Amygdala (tissue), 56 donors: ENCODE measurements at places on chromosomes 4 and X.

GRCh38 chr4:149017002-149017734 is 575.0 kb upstream of the NR3C2 start:
- no peak for DNase-seq

GRCh38 chrX:149493567-149494562 is 11.2 kb downstream of the IDS start:
- DNase-seq: no peak

DNA sequence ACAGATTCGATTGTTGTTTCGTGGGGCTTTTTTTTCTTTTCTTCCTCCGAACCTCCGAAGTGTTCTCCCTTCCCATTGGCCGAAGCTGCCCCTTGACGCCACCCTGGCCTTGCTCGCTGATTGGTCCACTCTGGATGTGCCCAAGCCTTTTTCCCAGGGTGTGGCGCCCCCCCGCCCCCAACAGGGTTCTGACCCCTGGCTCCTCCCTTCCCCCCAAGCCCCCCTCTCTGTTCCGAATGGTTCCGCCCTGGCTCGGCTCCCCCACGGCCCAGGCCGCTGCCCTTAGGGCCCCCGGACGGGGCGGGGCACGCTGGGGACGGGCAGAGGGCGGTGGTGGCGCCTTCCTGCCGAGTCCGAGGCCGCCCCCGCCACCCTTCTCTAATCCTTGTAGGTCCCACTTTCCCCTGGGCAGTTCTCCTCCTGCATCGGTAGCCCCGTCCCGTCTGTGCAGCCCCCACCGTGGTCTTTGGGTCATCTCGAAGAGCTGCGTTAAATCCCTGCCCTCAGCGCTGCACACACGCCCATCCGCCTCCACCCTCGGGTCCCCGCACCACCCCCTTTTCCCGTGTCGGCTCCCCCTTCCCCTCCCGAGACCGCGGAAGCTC is 25.5 kb downstream of the UTP14A start:
- peak; percentile 73 for DNase-seq

DNA sequence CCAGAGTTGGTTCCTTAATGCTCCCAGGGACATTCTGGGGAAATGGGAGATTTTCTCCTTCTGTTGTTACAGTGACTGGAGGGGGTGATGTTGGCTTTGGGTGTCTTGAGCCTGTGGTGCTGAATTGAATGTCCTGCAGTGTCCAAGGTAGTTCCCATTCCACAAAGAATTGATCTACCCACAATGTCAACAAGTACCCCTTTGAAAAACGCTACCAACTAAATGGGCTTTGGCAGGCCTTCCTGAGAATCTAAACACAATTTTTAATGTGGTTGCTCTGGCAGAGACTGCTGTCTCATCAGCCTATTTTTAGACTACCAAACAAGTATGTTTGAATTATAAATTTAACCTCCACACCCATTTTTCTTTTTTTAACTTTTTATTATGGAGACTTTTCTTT is 69.4 kb downstream of the CCKAR start:
- no peak for DNase-seq

GRCh38 chrX:85024044-85024443 is 20.4 kb downstream of the APOOL start:
- no peak for DNase-seq

GRCh38 chrX:29488919-29489318 is 726.4 kb upstream of the MAGEB2 start:
- DNase-seq: no peak

DNA sequence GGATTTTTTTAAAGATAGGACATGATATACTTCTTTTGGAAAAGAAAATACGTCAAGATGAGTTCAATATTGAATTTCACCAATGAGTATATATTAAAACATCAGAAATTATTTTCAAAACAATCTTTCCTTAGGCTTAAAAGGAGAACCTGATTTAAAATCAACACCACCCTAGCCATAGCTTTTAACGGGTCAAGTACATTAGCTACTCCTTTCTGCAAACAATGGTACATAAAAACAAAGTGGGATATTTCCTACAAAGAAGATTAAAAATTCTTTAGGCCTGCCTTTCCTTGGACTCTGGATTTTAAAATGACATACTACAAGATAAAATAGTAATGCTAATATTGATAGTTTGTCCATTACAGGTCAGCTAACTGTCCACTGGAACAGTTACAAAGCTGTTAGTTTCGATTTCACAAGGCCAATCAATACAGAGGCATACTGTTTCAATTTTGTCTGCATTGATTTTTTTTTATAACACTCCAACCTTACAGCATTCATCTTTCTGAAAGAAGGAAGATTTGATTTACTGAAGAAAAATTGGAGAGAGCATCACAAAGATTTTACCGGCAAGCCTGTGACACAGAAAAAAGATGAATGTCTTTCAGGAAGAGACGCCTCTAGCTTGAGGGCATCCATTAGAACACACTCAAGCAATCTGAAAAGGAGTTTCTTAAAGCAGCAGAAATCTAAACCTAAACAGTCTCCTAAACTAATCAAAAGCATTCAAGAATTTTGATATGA is 97.2 kb downstream of the MAB21L2 start:
- no peak for DNase-seq

- DNase-seq: no peak
Observed at GRCh38 chr4:57865264-57865663, 755.1 kb upstream of the IGFBP7 start.

GRCh38 chr4:4641661-4642495 is 100.0 kb upstream of the STX18 start:
- DNase-seq: no peak

GRCh38 chrX:137430301-137430700 is 135.6 kb upstream of the ZIC3 start:
- DNase-seq: no peak

GRCh38 chr4:5238173-5238572 is 186.9 kb downstream of the STK32B start:
- no peak for DNase-seq

- no peak for DNase-seq
Observed at GRCh38 chrX:49228185-49228584, 5.0 kb downstream of the CACNA1F start.

DNA sequence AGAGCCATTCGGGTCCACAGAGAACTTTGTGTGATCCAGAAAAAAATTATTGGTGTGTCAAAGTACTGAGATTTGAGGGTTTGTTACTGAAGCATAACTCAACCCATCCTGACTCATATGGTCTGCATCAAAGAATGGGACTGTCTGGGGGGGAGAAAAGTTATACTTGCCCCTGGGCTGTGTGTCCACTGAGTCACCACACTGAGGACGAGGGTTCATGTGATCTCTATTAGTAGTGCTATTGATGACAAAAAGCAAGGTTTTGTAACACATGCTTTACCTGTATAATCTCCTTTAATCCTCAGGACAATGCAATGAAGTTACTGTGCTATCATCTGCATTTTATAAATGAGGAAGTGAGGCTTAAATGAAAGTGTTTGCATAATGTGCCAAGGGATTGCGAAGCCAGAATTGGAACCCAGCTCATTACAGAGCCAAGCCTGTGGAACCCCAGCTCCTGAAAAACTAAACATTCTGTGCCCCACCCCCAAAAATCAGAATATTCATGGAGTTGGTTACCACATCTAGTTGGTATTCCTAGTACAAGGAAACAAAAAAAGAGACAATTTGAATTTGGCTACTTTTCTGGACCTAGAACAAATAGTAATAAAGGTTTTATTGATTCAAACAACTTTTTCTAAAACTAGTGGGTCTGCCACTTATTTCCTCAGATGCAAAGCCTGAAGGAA is 31.2 kb downstream of the CCDC149 start:
- DNase-seq: no peak

- no peak for DNase-seq
Observed at GRCh38 chrX:153934148-153934761, 582 bp downstream of the NAA10 start.

DNA sequence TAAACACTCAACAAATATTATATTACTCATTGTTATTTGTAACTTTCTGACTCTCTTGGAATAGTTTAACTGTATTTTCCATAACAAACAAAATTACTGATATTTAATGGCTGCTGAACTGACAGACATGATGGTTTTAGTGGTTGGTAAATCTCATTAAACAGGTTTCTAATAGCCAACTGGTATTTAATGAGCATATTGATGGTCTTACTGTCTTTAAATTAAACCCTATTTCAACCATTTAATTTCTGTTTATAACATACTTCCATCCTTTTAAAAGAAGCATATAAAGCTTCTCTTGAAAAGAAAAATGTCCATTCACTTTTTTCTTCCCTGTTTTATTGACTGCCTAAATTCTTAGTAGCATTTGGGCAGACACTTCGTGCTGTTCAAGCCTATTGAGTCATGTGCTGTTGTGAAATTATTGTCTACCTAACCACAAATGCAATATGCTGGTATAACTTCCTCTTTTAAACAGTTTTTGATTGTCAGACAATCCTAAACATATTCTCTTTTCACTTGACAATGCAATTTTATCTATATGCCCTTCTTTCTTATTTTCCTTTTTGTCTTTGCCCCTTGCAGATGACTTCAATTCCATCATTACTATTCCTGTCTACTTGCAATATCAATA is 163.9 kb upstream of the SLC7A11 start:
- no peak for DNase-seq

- DNase-seq: no peak
Observed at GRCh38 chrX:1392376-1393068, 609 bp upstream of the SLC25A6 start.

GRCh38 chr4:5781691-5782090 is 70.7 kb downstream of the EVC start:
- no peak for DNase-seq

DNA sequence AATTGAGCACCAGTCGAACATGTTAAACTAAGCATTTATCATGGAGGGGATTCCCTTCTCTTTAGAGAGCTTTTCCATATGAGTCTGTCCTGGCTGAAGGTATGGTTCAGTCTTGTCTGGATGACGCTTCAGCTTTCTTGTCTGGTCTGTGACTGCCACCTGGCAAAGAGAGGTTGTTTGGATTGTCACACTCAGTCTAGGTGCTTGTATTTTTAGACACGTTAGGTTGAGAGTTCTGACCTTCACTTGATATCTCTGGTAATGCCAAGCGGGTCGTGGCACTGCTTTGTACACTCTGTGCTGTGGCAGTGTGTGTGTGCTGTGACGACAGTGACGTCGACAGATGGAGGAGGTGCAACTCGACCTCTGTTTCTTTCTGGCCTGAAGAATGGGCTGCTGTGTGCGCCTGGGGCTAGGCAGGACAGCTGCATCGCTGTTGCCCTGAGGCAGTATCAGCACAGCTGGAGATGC is 12.6 kb downstream of the NOCT start:
- peak; percentile 58 for DNase-seq

DNA sequence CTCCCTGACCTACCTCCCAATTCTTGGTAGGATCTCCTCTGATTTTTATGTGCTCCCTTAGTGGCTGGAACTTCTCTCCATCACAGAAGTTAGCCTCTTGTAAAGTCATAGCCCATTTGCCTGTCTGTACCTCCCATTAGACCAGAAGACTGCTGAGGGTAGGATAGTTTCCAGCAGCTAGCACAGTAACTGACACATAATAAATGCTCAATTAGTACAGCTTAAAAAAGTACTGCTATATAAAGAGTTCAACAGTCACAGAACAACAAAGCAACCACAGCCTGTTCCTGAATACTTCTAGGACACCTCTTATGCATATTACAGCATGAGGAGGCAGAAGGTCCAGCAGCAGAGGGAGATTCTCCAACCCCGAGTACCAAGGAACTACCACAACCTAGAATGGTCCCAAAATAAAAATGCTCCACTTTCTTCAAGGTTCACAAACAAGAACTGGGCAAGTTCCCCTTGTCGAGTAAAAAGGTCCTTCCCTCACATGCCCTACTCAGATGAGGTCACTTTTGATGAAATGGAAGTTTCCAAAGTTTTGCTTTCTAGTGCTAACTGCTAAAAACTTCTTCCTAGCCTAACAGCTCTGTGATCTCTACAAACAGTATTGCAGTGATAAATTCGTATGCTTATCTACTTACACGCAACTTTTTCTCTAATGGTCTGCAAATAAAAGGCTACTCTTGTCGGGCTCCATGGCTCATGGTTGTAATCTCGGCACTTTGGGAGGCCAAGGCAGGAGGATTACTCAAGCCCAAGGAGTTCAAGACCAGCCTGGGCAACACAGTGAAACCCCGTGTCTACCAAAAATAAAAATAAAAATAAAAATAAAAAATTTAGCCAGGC is 12.8 kb downstream of the MECP2 start:
- DNase-seq: no peak

DNA sequence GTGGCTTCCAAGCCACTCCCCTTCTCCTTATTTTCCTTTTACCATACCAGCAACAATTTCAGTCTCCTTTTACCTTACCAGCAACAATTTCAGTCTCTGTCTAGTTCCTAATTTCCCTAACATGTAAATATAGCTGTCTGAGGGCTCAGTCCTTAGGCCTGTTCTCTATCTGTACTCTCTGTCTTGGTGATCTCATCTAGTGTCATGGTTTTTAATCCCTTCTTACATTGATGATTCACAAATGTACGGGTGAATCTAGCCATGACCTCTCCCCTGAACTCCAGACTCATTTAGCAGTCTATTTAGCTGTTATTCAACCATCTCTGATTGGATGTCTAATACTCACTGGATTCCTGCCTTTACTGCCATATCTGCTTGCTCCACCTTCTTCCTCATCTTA is 7.2 kb downstream of the IL15 start:
- DNase-seq: no peak

DNA sequence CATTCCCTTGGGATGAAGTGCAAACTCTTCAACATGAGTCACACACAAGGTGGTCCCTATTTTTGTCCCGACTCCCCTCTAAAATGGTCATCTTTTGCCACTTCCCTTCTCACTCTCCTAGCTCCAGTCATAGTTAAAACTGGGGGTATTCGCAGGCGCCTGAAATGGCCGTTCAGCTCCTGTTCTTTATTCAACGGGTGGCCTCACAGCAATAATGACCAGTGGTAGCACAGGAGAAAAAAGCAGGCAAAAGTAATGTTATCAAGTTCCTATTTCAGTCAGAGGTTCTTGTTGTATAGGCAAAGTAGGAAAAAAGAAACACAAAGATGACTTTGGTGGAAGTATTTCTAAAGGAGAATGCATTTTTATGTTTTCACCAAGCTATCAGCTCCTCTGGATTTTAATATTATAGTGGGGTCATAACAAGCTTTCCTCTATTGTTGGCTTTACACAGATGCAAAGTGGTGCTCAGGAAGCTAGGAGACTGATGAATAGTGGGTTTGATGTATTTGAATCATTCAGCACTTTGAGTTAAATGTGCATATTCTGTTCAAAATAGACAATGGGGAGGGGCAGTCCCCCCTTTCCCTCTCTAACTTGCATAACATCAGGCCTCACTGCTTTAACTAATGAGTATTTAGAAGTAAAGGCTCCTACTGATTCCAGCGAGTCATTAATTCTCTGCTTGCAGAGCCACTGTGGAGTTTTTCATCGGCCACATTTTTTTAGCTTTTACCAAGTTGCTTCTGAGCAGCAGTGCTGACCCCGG is 171.2 kb upstream of the NDP start:
- DNase-seq: no peak

- DNase-seq: no peak
Observed at GRCh38 chrX:112751076-112751475, 71.3 kb upstream of the LHFPL1 start.

- DNase-seq: no peak
Observed at GRCh38 chr4:73822389-73822788, 14.1 kb upstream of the CXCL6 start.

DNA sequence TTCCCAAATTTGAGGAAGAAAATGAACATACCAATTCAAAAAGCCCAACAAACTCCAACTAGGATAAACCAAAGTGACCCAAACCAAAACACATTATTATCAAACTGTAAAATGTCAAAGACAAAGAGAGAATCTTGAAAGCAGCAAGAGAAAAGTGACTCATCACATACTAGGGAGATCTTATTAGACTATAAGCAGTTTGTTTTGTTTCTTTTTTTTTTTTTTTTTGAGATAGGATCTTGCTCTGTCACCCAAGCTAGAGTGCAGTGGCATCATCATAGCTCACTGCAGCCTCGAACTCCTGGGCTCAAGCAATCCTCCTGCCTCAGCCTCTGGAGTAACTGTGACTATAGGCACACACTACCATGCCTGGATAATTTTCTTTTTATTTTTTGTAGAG is 12.6 kb downstream of the C4orf36 start:
- no peak for DNase-seq
